Thymus (tissue), 14 donors: ENCODE measurements at places on chromosomes 13 and 19. TPM values are rescaled to one million over a fixed set of nuclear protein-coding genes. Genes with fewer than 3 reads are reported as not detected.

CEACAM8 gene
- 0.41 TPM for polyA plus RNA-seq

KIR2DL3 gene
- polyA plus RNA-seq, result 0.05 TPM

CHAMP1 gene
- 8.7 TPM for polyA plus RNA-seq

ADPRHL1 gene
- polyA plus RNA-seq, result 1.6 TPM

POU2F2 gene
- 7.7 TPM for polyA plus RNA-seq

PRDX2 gene
- polyA plus RNA-seq, result 113 TPM

ZNF829 gene
- polyA plus RNA-seq, result 2.2 TPM

ZNF534 gene
- 0.82 TPM for polyA plus RNA-seq

ADM5 gene
- 5.5 TPM for polyA plus RNA-seq

SLITRK6 gene
- 0.11 TPM for polyA plus RNA-seq

IFI30 gene
- polyA plus RNA-seq, result 237 TPM

UHRF1 gene
- 4.3 TPM for polyA plus RNA-seq

CCL25 gene
- 33.4 TPM for polyA plus RNA-seq

CNOT3 gene
- polyA plus RNA-seq, result 27.8 TPM

B3GLCT gene
- 4.2 TPM for polyA plus RNA-seq

ZNF324B gene
- 3.1 TPM for polyA plus RNA-seq

FCHO1 gene
- polyA plus RNA-seq, result 28.2 TPM

MUC16 gene
- 7.2 TPM for polyA plus RNA-seq

METTL21C gene
- 0.09 TPM for polyA plus RNA-seq

RNASEH2A gene
- 8.4 TPM for polyA plus RNA-seq
